Peyer's patch (tissue), 4 donors: ENCODE measurements at places on chromosomes 7 and 10. TPM values are rescaled to one million over a fixed set of nuclear protein-coding genes. Genes with fewer than 3 reads are reported as not detected.

DNA sequence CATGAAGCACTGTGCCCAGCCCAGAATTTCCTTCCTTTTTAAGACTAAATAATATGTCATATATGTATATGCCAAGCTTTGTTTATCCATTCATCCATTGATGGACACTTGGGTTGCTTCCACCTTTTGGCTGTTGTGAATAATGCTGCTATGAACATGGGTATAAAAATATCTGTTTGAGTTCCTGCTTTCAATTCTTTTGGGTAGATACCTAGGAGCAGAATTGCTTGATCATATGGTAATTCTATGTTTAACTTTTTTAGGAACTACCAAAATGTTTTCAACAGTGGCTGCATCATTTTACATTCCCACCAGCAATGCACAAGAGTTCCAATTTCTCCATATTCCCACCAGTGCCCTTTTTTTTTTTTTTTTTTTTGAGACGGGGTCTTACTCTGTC, 13.2 kb upstream of the PLAU start:
- no peak for DNase-seq

GRCh38 chr7:74013539-74014272, 14.3 kb upstream of the ELN start:
- DNase-seq = no peak

DNA sequence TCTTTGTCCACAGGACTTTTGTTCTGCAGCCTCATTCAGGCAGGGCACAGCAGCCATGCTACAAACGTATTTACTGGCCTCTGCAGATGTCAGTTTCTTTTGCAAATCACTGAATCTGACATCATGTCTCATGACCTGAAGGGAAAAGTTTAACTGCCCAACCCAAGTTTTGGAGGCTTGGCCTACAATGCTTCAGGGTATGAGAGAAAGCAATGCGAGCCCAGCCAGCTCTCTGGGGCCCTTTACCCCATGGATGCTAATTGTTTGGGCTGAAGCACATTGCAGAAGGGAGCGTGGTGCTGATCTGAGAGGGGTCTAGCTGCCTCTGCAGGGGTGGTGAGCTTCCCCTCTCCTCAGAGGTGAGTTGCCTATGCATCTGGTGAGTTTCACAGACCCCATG, 179.9 kb upstream of the CXCL12 start:
- DNase-seq = no peak

DNA sequence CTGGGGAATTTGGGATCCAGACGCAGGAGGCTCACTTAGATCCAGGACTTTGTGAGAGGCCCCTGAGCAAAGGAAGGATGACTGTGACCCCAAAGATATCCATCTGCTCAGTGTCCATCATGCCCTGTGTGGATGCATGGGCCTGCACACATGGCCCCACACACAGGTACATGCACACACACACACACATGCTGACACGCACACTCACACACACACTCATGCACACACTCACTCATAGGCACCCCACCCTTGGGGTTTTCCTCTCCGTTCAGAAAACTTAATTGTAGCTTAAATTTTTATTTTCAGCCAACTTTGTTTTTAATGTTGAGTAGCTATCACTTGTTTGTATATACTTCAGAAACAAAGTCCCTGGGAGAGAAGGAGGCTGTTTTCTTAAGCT, 93.6 kb upstream of the PPIF start:
- no peak for DNase-seq

DNA sequence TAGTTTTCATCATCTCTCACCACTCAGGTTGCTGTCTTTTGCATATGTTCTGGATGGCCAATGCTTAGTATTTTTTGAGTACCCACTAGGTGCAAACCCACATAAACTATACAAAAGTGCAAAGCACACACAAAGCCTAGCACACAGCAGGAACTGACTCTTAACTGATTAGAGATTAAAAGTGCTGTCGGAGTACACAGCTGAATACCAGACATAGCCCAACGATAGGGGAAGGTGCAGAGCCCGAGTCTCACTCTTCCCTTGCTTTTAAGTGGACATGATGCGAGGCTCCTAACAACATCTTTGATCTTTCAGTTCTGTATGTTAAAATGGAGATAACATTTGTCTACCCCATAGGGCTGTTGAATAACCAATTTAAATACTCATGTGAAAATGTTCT, 90.8 kb downstream of the DPY19L1 start:
- DNase-seq = no peak

DNA sequence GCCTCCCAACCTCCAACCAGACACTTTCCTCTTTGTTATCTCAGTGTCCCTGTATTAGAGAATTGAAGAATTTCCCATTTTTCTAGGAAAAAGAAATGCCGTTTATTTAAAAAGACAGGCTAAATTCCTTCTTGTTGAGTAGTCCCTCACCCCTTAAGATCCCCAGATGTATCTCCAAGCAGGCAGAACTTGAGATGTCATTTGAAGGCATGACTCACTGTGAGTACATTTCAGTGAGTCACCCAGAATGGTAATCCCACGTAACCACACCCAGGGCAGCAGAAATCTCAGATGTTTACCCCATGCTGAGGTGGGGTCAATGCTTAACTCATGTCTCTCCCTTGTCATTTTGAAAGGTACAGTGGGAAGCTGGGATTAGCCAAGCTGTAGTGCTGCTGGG, 4.4 kb downstream of the ZNF655 start:
- DNase-seq = no peak

- DNase-seq = no peak
These were observed 93.2 kb downstream of the DNAJB9 start for GRCh38 chr7:108662783-108663362.

GRCh38 chr10:21084700-21085099, 187.6 kb upstream of the NEBL start:
- DNase-seq = no peak

DNA sequence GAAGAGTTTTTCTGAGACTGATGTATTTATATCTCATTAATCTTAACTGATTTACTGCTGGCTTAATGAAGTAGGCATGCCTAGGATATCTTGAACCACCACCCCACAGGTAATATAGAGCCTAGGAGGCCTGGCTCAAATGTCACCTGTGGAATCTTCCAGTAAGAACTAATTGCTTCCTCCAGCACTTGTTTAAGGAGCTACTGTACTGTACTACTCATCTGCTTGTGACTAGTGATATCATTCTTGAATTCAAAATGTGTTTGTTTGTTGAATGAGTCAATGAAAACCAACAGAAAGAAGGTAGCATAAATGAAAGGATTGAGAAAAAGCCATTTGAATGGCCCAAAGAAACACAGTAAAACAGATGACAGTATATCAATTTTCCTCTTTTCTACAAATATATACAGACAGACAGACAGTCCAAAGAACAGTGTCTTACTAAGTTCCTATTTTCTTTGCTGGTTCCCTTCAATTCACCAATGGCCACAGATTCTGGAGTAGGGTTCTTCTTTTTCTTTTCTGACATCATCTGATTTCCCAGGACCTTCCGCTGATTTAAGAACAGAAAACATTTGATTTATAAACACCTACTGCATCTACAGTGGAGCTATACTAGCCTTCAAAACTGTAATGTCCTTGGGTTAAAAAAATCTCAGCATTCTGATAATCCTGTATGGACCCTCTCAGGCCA, 43.7 kb upstream of the SLIT1 start:
- DNase-seq = no peak

- DNase-seq = no peak
These were observed 107.8 kb downstream of the ANK3 start for GRCh38 chr10:60281792-60282353.

GRCh38 chr7:8070451-8071180, 102.0 kb downstream of the GLCCI1 start:
- no peak for DNase-seq

DNA sequence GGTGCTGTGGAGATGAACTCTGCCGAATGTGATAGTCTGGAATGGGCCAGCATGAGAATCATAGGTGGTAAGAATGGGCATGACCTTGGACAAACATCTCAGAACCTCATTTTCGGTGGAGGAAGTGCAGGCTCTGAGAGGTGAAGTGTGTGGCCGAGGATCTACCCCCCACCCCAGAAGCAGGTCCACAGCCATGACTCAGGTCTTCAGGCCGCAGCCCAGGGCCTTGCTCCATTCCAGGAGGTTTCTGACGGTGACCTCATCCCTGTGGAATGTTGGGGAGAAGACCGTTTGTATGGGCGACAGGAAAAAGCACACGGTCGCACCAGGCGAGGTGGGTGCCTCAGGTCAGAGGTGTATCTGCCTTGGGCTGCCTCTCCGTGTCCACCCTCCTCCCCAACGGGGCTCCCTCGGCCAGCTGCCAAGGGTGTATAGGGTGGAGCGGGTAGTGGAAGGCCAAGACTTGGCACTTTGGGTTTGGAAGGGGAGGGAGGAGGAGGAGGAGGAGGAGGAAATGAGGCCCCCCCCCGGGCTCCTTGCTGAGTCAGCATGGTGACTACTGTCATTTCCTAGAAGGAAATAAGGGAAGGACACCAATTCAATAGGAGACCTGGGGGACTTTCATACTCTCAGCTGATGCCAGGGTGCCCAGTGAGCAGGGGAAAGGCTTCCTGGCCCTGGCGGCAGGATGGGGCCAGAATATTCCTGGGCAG, 168.0 kb upstream of the RHEB start:
- peak; percentile 77 for DNase-seq

- DNase-seq = no peak
These were observed 63.6 kb downstream of the PDIA4 start for GRCh38 chr7:148964483-148965267.

GRCh38 chr7:148234715-148235114, 355.9 kb upstream of the C7orf33 start:
- no peak for DNase-seq

DNA sequence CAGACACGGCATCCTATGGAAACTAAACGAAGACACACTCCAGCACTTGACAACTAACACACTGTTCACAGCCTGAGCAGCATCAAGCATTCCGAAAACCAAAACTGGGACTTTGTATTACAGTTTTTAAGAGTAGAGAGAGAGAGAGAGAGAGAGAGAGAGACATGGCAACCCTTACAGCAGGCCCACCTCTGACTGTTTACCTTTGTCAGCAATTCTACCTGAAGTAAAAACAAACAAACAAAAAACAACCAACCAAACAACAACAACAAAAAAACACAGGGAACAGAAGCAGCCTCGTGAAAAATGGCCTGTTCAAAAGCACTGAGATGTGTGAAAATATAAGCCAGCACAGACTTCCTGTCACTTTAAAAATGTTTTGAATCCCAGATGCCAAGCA, 118.0 kb downstream of the SPAG6 start:
- no peak for DNase-seq

PVRIG gene
- 4.8 TPM for total RNA-seq

CREB5 gene
- total RNA-seq = 14.9 TPM

TAF6 gene
- total RNA-seq = 76.7 TPM

TRIM24 gene
- 18.7 TPM for total RNA-seq

IDI2 gene
- not detected for total RNA-seq

IL6 gene
- not detected for total RNA-seq

SGCE gene
- total RNA-seq = 12.0 TPM

KRIT1 gene
- total RNA-seq = 152 TPM
